NCI-H460 (cell line): ENCODE measurements at places on chromosomes 16 and 17. TPM values are rescaled to one million over a fixed set of nuclear protein-coding genes. Genes with fewer than 3 reads are reported as not detected.

Gene CD19
- not detected in 2 replicates for total RNA-seq

Gene KRT24
- not detected in 2 replicates for total RNA-seq

Gene FAM117A
- total RNA-seq, result 0.42 and 1.7 TPM in 2 replicates

Gene RAC3
- total RNA-seq, result 19.0 and 25.5 TPM in 2 replicates

Gene OMG
- not detected in 2 replicates for total RNA-seq

Gene KRT36
- not detected in 2 replicates for total RNA-seq

Gene CLEC18B
- 0.42 and 0.95 TPM in 2 replicates for total RNA-seq

Gene CD300LB
- total RNA-seq, result not detected in 2 replicates

Gene ZFPM1
- 0.67 and 0.95 TPM in 2 replicates for total RNA-seq
